ENCODE measurements at places on chromosomes 16 and 17.

DNA sequence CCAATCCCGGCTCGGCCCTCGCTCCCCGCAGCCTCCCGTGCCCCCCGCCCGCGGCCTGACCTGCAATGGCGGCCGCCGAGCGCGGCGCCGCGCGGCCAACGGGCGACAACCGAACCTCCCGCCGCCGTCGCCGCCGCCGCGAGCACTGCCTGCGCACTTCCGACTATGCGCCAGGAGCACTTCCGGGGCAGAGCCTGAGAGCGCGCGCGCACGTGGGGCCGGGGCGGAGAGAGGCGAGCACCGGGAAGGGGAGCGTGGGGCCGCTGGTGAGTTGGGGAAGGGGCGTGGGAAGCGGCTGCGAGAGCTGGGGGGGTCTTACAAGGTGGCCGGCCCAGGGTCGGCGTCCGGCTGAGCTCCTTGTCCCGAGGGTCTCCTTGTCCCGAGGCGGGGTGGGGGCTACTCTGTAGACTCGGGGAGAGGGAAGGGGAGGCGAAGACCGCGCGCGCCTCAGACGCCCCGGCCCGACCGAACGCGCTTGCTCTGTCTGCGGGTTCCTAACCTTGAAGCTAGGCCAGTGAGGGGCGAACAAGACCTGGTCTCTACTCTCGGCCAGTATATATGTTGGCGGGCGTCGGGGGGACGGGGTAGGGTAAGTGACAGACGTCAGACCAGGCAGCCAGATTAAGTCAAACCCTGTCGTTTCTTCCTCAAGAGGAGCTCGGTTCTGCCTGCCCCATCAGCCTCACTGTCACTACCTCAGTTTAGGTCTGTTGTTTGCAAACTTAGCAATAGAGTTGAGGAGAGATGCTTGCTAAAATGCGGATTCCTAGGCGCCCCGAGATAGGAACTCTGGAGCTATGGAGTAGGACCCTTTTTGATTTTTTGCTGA, at the start of the genes CHTF8 and UTP4:
Gene CHTF8, minus strand, starts transcription at position 165 of the 829 bp plus-strand sequence. CDS start 11,130 bp downstream, outside the sequence.
Gene UTP4, plus strand, starts transcription at position 226 of the 829 bp plus-strand sequence. CDS start 811 bp downstream, outside the sequence.
- DNase-seq: peak; percentile 91

- peak; percentile 68 for DNase-seq
Observed at GRCh38 chr17:40086150-40087044, 14.0 kb downstream of the NR1D1 start.

DNA sequence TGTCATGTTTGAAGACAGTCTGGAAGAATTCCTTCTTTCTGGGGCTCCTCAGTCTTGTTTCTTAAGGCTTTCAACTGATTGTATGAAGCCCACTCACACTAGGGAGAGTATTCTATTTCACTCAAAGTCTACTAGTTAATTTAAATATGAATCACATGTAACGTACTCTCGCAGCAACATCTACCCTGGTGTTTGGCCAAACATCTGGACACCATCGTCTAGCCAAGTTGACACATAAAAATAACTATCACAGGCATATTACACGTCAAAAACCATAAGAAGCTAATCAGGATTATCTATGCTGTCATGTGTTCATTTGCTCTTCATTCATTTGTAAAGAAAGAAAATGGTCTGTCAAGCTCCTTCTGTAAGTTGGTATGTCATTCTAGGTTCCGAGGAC, 787.4 kb downstream of the KCNJ2 start:
- no peak for DNase-seq

GRCh38 chr17:36591434-36592315, at the start of gene DHRS11:
TSS of gene DHRS11 (plus strand) at chr17:36591879. CDS start at chr17:36592010, 131 bp downstream.
- peak; percentile 91 for DNase-seq

- DNase-seq: no peak
Observed at GRCh38 chr16:46715769-46716305, 26.4 kb downstream of the ORC6 start.
